ENCODE measurements at places on chromosomes 5 and 9.

DNA sequence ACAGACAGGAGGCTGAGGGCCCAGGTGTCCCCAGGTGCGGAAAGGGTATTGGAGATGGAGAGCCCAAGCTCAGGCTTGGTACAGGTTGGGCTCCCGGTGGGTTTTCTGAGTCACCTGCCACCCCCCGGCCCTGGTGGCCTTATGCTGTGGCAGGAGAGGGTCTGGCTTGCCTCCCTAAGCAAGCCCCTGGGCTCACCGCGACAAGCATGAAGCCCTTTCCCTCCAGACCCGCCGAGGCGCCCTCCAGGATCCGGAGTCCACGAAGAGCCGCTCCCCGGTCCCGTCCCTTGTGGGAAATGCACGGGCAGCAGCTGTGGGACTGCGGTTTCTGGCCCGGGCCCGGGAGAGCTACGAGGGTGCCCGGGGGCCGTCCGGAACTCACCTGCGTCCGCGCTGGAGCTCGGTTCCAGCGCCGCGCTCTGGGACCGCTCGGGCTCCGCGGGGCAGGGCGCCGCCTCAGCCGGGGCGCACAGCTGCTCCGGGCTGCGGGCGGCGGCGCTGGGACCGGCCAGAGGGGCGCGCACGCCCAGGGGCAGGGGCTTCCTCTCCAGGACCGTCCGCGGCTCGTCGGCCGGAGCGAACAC is 757 bp downstream of the SAPCD2 start:
- DNase-seq: no peak

DNA sequence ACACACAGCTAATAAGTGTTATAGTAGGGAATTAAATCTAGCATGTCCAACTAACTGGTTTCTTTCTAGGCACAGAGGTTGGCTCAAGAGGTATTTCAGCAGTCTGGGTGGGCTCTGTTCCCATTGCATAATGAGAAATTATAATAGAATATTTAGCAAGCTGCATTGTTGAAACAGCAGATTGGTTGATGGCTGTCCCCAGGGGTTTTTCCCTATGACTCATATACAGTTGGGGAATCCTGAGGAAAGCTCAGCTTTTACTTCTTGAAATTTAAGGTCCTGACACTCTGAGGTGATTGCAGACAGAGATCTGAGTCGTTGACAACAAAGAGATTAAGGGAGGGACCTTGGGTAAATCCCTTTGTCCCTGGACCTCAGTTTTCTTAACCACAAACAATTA is 38.3 kb upstream of the TNFSF8 start:
- no peak for DNase-seq

DNA sequence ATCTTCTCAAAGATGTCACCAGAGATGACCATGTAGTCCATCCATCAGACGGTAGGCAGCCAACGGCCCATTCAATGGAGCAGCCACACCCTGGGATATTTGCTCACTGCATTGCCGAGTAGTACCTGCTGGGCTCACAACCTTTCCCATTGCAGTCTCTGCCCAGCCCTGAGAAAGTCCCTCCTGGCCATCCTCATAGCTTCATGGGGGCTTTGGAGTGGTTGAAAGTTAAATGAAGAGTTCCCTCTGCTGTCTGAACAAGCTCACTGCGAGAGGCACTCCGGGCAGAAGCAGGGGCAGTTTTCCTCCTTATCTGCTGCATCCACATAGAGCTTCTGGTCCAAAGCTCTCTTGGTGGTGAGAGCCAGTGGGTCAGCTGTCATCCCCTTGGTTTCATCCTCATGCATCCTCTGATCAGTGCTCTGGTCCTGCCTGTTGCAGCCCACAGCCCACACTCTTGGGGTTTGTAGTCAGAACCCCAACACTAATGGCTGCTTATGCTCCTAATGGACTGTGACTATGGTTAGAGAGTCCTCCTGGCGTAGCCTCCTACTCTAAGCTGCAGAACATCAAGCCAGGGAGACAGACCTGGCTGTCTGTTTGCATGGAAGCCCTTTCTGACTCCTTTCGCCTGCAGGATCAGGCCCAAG is 23.3 kb downstream of the TNFSF8 start:
- no peak for DNase-seq

DNA sequence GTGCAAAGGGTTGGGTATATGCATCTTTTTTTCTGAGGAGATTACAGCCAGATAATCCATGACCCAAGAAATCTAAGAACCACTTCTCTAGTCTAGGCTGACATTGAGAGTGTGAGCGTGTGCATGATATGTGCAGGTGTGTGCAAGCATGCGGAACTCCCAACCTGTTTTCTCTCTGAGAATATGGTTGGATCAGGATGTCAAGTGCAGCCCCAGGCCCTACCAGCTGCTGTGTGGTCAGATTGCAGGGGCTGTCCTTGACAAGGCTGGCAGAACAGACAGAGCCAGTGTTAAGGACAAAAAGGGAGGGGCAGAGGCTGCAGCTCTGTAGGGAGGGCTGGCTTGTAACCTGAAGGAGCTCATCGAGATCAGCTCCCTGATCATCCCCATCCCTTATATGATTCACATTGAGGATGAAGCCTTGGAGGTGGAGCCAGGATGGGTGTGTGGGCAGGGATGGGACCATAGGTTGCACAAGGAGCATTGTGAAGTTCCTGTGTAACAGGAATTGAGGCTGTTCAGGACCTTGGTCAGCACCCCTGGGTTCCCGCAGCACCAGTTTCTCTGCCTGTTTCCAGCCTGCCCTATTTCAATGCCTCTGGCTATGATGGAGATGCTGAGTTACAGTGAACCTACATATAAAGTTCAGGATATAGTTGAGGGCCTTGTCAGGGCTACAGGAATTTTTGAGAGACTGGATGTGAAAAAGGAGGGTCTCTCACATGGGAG is 52.6 kb upstream of the ARAP3 start:
- DNase-seq: no peak

- no peak for DNase-seq
These were observed 104.2 kb downstream of the RAPGEF6 start for GRCh38 chr5:131530706-131531331.

DNA sequence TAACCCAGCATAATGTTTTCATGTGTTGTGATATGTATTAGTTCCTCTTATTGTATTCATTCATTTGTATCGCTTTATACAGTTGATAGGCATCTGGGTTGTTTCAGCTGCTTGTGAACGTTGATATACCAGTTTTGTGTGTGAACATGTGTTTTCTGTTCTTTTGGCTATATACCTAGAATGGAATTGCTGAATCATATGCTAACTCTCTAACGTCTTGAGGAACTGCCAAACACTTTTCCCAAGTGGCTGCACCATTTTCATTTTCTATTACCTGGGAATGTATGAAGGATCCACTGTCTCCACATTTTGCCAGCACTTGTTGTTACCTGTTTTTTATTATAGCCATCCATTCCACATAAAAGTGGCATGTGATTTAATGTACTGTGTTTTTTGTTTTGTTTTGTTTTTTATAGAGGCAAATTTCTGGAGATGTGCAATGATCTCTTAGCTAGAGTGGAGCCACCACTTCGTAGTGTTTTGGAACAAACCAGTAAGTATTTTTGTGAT is 34.6 kb downstream of the HSPA4 start:
- no peak for DNase-seq

GRCh38 chr5:58505971-58506640 is 14.9 kb downstream of the GAPT start:
- DNase-seq: peak; percentile 12

DNA sequence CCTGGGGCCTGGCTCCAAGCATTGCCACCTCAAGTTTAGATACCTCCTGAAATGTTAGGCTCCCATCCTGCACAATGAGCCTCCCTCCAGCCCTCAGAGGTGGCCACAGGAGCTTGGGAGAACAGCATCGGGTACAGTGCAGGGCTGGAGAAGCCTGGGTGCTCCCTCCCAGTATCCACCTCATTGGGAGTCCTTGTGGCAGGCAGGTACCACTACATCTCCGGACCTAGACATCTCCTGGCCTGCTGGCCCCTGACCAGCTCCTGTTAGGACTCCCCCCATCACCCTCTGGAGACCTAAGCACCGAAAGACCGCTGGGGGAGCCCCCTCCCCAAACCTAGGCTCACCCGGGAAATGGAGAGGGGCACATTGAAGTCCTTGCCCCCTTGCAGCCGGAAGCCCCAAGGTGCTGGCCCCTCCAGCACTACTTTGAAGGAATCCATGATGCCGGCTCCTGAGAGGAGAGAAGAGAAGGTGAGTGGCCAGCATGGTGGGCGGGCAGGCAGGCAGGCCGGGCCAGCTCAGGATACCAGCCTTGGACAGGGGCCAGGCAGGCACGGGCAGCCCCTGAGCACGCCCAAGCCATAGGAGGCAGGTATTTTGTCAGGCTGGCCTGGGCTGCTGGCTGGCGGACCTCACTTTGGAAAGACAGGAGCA is 1.2 kb downstream of the PDLIM7 start:
- no peak for DNase-seq

- peak; percentile 78 for DNase-seq
These were observed 16.7 kb downstream of the FGD3 start for GRCh38 chr9:92963831-92964606.

- DNase-seq: no peak
These were observed 104.7 kb downstream of the KCTD16 start for GRCh38 chr5:144275329-144275728.

GRCh38 chr5:74641735-74642542 is 1.4 kb upstream of the ENC1 start:
- DNase-seq: peak; percentile 47

- no peak for DNase-seq
These were observed 10.2 kb downstream of the MAMDC2 start for GRCh38 chr9:70053864-70054263.

DNA sequence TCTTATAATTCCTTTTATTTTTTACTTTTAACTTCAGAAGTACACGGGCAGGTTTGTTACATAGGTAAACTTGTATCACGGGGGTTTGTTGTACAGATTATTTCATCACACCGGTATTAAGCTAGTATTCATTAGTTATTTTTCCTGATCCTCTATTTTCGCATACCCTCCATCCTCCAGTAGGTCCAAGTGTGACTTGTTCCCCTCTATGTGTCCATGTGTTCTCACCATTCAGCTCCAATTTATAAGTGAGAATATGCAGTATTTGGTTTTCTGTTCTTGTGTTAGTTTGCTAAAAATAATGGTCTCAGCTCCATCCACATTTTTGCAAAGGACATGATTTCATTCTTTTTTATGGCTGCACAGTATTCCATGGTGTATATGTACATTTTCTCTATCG is 43.1 kb upstream of the IFNE start:
- DNase-seq: no peak

- DNase-seq: no peak
These were observed 6.6 kb upstream of the PTPN3 start for GRCh38 chr9:109504689-109505088.

DNA sequence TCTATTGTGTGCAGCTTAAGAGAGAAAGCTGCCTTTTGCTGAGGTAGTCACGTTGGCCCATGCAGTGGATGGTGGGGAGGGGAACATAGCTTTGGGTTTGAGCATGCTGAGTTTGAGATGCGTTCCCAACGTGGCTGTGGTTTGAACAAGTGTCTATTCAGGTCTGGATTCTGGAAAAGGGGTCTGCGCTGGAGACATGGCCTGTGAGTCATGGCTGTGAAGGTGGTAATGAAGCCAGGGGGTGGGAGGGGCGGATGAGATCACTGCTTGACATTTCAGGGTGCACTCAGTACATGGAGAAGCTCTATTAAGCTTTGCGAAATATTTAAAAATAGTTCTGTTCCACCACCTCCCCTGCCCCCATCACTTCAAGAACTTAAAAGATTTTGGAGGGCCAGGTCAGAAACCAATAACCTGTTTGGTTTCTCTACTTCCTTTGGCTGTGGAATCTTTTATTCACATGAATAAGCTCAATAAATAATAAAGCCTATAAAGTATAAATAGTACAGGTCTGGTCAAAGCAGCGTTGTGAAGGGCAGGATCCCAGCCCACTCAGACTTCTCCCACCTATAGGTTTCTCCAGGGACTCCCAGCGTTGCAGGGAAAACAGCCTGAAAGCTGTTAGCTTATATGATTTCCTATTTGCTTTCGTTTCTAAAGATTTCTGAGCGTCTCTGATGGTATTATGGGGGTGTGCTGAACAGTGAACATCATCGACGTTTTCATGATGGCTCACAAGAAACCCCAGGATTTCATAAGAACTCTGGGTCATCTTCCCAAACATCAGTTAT is 189.9 kb downstream of the NSG2 start:
- no peak for DNase-seq

DNA sequence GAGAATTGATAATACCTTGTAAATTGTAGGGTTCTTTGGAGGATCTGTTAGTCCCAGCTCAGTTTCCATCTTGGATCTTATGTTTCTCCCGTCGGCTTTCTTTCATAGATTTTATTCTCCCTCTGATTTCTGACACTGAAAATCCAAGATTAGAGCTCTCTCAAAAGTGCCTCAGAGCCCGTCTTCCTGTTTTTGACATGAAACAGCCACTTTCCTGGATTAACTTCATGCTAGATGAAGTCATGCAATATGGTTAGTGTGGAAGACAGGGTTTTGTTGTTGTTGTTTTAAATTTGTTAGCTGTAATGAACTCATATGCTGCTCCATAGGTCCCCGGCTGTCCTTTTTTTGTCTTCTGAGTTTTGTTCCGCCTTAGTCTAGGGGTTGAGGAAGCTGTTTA is 51.6 kb upstream of the ZFR start:
- no peak for DNase-seq

DNA sequence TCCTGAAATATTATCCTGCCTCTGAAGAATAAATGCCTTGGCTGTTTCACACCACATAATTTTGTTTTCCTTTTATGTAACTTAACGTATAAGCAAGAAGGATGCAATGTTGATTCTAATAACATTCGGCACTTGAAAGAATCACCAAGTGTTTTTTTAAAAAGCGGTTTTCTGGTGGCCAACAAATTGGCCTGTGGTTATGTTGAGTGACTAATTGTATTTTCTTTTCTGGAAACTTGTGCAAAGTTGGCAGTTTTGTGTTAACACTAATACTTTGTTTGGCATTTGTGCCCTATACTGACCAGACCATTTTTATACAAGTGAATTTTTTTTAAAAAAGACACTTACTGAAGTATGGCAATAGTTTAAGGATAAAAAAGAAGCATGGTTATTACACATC is 452.7 kb downstream of the BNC2 start:
- no peak for DNase-seq

DNA sequence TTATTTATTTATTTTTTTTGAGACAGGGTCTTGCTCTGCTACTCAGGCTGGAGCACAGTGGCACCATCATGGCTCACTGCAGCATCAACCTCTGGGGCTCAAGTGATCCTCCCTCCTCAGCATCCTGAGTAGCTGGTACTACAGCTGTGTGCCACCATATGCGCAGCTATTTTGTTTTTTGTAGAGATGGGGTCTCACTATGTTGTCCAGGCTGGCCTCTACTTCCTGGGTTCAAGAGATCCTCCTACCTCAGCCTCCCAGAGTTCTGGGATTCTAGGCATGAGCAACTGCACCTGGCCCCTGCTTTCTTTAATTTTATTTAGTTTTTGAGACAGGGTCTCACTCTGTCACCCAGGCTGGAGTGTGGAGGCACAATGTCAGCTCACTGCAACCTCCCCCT is 19.5 kb upstream of the ZDHHC12 start:
- DNase-seq: no peak

Data from GM06990 (cell line).